ENCODE measurements at places on chromosomes 7 and 10.

DNA sequence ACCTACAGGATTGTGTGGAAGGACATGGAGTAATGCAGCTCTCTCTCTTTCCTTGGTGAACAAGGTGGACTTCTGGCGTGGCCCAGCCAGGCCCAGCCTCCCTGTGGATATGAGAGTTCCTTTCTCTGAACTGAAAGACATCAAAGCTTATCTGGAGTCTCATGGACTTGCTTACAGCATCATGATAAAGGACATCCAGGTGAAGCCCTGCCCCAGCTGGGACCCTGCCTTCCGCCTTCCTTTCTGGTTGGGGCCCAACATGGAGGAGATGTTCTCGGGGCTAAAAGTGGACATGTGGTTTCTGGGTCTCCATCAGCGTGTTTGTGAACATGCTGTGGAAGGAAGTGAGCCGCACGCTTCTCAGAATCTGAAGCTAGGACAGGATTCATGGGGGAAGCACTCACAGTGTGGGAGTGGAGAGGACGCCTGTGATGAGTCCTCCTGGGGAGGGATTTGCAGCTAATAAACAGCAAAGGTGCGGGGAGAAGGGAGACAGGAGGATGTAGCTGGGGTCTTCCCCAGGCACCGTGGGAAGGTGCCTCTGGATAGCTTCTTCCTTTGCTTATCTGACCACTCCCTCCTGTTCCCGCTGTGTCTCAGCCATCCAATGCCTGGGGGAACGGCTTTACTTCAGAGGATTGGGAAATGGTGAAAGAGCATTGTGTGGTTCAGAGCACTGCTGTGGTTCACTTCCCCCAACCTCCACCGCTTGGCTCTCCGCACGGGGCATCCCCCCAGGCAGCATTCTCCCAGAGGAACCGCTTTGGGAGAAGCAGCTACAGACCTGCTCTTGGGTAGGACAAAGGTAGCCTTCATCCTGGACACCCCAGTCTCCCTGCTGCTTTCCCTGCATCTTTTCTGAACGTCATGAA lies 5.5 kb downstream of the CPA5 start:
- no peak for DNase-seq

GRCh38 chr10:119238577-119238976 lies 31.2 kb downstream of the GRK5 start:
- DNase-seq = no peak

DNA sequence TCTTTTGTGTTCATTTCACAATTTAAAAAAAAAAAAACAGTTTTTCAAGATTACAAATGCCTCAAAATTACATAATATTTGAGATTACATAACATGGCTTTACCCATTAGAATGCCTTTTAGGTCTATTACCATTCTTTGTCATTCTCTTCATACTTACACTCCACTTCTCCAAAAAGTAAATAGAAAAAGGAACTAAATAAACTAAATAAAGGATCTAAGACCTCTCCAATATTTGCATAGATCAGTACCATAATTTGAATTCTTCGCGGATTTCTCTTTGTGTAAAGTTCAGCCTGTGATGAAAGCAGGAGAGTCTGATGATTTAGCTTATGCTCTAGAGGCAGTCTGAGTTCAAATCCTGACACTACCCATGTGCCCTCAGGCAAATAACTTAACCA lies 56.4 kb upstream of the C1GALT1 start:
- DNase-seq = no peak

DNA sequence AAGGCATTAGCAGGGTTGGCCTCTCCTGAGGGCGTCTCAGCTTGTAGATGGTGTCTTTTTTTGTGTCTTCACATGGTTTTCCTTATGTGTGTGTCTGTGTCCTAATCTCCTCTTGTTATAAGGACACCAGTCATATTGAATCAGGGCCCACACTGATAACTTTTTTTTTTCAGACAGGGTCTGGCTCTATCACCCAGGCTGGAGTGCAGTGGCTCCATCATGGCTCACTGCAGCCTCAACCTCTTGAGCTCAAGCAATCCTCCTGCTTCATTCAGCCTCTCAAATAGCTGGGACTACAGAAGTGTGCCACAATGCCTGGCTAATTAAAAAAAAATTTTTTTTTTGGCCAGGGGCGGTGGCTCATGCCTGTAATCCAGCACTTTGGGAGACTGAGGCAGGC lies 41.3 kb upstream of the KMT2C start:
- DNase-seq = no peak

GRCh38 chr10:119203006-119203405 lies 4.4 kb upstream of the GRK5 start:
- no peak for DNase-seq

GRCh38 chr10:27558612-27559020 lies 54.5 kb downstream of the RAB18 start:
- peak; percentile 31 for DNase-seq

DNA sequence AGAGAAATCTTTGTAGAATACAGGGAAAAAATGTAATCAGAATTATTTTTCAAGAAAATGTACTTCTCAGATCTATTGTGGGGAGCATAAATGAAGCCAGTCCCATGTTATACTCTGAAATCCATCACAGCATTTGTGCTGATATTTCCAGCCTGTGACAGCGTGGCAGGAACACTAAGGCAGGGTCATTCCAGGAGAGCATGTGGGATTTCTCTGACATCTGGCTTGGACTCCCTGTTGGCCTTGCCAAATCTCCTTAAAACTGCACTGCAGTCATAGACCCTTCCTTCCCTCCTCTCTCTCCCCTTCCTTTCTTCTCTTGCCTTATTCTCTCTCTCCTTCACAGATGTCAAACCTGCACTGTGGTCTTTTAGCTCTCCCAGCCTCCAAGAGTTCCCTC lies 6.5 kb upstream of the TSPAN13 start:
- DNase-seq = no peak

- DNase-seq = no peak
Observed at GRCh38 chr10:16497911-16498310, 23.8 kb downstream of the C1QL3 start.

GRCh38 chr10:101388676-101389276 lies 34.8 kb downstream of the BTRC start:
- DNase-seq = no peak

GRCh38 chr10:111204838-111205237 lies 128.0 kb downstream of the ADRA2A start:
- no peak for DNase-seq

DNA sequence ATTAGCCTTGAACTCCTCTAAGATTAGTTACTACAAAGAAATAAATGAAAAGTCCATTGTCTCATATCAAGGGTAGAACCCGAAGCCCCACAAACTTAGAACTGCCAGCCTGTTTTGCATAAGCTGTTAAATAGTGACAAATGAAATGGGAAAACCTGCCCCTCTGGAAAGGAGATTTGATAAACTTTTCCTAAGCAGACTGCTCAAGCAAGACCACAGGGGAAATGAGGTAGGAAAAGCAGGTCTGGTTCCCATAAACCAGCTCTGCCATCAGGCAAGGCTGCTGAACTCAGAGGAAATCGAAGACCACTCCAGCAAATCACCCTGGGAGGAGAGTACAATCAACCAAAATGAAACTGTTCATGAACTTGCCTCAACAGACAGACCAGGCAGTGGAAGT lies 181.5 kb upstream of the AOAH start:
- no peak for DNase-seq

GRCh38 chr7:56287429-56288138 lies 171.4 kb upstream of the NUPR2 start:
- DNase-seq = no peak

DNA sequence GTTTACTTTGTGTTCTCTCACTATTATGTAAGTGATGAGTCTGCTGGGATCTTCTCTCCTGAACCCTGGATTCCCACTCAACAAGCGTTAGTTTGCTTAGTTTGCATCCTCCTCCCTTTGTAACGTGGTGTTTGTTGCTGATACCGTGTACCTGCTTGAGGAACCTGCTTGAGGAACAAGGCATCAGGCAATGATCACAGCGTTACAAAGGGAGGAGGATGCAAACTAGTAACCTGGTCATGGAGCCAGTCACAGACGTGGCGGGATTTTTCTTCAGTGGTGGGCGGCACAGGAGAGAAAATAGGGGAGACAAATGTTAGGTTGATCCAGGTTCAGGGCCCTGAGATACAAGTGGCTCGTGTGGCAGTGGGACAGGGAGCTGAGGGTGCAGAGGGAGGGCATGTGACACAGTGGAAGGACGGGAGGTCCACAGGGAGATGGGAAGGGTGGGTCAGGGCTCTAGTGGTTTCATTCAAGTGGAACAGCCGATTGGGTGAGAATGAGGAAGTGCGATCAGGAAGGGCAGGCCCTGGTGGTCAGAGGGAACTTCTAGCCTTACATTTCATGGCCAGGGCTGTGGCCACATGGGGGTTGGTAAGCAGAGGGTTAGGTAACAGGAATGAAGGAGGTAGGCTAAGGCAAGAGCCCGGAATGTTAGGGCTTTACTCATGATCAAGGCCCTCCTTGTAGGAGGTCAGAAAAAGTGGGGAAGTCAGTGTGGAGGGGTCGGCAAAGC lies 38.0 kb downstream of the SNX10 start:
- no peak for DNase-seq

DNA sequence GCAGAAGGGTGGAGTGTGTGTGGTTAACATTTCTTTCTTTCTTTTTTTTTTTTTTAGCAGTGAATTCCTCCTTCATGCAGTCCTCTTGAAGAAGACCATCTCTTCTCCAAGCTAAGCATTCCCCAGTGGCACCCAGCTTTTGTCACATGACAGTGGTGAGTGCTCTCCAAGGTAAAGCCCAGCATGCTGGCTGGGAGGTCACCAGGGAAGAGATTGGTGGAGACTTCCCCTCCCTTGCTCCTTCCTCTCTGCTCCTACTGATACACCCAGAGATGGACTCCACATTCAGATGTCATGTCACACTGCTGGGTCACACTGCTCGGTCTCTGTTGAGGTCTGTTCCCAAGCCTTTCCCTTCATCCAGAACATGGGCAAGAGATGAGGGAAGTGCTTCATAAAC lies 55.3 kb downstream of the FRMPD2 start:
- DNase-seq = no peak

- no peak for DNase-seq
Observed at GRCh38 chr7:64838691-64839090, 44.5 kb downstream of the ZNF138 start.

GRCh38 chr7:38291117-38291647 lies 17.7 kb upstream of the TARP start:
- no peak for DNase-seq

DNA sequence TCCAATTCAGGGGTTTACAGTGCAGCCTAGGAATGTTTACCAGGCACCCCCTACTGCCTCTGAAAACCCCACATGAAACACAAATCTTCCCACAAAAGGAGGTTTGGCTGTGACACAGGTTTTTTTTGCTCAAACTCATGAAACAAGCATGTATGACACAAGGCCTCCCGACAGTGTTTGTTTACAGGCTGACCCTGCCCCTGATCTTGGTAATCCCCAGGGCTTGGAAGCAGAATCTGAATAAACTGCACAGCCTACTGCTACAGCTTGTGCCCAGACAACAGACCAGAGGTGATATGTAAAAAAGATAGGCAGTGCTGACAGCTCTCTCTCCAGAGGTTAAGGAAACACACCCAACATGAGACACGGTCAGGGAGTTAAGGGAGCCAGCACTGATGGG lies 184.2 kb downstream of the KMT2E start:
- DNase-seq = no peak

DNA sequence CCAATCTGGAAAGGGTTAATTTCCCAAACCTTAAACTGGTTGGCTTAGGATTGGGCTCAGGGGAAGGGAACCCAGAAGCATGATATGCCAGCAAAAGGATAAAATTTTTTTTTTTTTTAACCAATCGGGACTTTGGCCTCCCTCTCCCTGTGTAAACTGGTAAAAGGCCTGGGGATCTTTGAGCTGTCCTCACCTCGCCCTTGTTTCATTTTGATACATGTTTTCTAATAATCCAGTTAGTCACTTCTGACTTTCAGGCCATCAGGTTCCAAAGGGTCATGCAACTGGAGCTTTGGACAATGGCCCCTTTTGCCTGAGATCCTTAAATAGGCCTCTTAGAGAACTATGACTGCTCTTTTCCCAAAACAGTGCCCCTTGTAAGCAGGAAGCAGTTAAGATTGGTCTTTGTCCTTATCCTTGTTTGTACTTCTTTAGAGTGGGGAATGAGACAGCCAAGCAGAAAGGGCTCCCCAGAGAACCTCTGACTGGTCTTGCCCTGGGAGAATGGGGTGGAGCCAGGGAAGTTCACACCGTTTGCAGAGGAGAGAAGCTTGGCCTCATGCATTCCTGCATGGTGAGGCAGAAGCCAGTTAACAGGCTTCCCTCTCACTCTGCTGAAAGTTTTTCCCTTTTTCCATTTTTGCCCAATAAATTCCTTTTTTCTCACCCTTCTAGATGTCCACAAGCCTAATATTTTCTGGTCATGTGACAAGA lies 424.2 kb upstream of the CNTNAP2 start:
- DNase-seq = no peak

GRCh38 chr10:81108516-81109199 lies 571.0 kb downstream of the SH2D4B start:
- DNase-seq = no peak

DNA sequence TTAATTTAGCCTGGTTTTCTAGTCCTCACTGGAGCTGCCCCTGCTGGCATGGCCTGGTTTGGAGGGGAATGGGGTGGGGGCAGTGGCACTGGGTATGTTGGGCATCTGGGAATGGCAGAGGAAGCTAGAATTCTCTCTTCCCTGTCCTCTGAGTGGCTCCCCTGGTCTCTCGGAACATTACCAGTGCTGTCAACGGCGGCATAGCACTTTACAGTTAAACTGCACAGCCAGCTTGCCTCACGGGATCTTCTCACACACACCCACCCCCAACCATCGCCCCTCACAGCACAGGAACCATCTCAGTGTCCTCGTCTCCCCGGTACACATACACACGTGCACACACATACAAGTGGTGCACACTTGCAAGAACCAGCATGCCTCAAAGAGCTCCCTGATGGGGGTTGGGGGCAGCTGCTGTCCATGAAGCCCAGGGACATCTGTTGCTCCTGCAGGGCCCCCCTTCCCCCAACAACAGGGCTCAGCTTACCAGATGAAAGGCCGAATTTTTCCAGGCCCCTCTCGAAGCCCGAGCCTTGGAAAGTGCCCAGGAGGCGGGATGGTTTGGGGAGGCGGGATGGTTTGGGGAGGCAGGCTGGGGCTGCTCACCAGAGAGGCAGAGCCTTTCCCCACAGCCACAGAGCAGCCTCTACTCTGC lies 41.0 kb downstream of the TSPAN15 start:
- no peak for DNase-seq

GRCh38 chr7:37432281-37432920 lies 16.3 kb downstream of the ELMO1 start:
- DNase-seq = no peak

- DNase-seq = no peak
Observed at GRCh38 chr7:74141705-74142104, 32.5 kb upstream of the EIF4H start.
